Activated naive CD4-positive, alpha-beta T cell treated with Interleukin-2 at 50 U/mL for 16 hours (primary cell): ENCODE measurements at places on chromosomes 3 and 15.
A peak's percentile ranks its signal among the peaks of the same experiment; 100 is the strongest.

GRCh38 chr3:85342915-85343314, 384.1 kb downstream of the CADM2 start:
- DNase-seq: no peak

DNA sequence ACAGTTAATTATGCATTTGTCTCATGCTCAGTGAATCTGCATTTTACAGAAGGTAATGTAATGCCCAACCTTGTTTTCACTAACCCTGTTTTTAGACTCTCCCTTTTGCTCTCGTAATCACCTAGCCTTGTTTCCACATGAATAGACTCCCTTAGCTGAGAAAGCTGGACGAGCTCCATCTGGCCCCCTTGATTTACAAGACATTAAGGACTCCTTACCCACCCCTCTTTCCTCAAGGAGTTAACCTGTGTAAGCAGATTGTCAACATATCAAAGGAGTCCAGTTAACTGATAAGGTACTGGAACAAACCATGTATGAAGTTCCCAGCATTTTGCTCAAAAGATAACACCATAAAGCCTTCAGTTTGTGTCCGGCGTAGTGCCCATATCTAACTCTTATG, 99.6 kb downstream of the VPS8 start:
- DNase-seq: no peak

GRCh38 chr3:44963571-44964325, 12.2 kb downstream of the ZDHHC3 start:
- no peak for DNase-seq

DNA sequence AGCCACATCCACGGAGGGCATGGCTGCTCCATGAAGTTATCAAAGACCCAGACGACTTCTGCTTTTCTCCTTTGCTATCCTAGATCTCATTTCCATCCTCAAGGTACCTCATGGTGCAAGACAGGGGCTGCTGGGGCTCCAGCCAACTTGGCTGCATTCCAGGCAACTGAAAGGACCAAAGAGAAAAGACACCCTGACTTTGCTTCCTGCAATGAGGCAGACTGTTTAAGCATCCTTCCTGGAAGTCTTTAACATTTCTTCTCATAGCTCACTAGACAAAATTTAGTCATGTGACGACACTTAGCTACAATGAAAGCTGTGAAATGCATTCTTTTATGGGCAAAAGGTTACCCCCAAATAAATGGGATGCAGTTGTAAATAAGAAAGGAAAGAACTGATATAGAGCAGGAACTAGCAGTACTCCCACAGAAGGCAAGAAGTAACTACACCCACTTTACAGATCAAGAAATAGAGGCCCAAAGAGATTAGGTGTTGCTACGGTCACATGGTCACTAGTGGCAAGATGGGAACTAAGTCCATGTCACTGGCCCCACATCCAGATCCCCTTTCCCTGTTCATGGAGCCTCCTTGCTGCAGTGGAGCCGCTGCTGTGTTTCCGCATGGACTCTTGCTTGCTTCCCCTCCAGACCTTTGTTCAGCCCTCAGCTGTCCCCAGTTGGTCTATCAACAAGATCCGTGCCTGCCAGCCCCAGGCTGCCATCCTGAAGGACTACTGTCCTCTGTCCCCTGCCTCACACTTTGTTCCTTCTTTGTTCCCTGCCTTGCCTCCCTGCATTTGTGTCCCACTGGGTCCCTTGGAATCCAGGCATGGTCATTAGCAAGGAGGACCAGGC, 107.0 kb downstream of the XXYLT1 start:
- DNase-seq: no peak

DNA sequence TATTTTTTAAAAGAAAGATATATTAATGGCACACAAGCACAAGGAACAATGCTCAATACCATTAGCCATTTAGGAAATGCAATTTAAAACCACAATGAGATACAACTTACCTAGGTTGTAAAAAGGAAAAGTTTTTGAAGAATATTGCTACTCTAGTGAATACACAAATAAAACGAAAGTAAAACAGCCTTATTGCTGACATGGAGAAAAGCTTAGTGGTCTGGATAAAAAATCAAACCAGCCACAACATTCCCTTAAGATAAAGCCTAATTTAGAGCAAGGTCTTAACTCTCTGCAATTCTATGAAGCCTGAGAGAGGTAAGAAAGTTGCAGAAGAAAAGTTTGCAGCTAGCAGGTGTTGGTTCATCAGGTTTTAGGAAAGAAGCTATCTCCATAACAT, 892.7 kb upstream of the ALCAM start:
- DNase-seq: no peak

DNA sequence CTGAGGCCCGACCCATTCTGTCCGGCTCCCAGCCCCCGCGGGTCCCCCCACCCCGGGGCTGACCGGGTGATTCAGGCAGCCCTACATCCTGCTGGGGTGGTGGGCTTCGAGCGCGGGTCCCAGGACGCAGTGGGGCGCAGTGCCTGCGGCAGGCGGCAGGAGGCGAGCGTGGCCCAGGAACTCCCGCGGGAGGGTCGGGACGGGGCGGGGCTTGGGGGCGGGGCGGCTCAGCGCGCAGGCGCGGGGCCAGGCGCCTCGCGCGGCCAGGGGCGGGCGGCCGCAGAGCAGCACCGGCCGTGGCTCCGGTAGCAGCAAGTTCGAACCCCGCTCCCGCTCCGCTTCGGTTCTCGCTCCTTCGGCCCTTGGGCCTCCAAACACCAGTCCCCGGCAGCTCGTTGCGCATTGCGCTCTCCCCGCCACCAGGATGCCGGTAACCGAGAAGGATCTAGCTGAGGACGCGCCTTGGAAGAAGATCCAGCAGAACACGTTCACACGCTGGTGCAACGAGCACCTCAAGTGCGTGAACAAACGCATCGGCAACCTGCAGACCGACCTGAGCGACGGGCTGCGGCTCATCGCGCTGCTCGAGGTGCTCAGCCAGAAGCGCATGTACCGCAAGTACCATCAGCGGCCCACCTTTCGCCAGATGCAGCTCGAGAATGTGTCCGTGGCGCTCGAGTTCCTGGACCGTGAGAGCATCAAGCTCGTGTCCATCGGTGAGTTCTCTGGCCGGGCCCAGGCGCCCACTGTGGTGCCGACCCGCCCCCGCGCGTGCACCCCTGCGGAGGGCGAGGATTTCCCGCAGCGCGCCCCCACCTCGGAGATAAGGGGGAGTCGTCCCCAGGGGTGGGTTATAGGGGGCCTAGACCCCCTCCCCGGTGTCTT, at the start of gene FLNB:
FLNB (plus strand) TSS at position 282 of the 885 bp plus-strand sequence; CDS start at position 425, 143 bp downstream.
- DNase-seq: peak; percentile 77

DNA sequence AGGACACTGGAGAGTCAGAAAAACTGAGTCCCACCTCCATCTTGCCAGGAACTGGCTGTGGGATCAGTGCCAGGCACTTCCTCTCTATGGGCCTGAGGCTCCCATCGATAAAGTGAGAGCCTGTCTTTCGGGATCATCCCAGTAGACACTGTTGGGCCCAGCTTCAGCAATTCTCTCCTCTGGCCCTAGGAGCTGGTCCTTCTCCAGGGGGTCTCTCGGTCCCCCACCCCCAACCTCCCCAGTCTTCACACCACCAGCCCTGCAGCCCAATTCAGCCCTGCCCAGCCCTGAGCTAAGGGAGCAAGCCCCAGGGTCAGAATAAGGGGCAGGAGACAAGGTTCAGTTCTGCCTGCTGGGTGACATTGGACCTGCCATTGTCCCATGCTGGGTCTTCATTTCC, 4.5 kb upstream of the LCTL start:
- no peak for DNase-seq

DNA sequence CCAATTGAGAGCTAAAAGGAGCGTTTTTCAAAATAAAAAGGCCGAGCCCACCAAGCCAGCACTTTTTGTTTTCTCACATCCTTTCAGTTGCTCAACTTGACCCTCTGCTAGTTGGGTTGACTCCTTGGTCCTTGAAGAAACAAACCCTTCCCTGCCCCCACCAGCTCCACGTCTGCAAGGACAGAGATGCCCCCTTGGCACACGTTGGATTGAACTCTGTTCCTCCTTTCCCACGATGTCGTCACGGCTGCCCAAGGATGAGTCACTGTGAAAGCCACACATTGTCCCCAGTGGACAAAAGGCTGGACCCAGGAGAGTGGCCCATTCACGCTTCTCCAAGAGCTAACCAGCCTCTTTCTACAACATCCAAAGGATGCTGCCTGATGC, 43.0 kb upstream of the SPATA12 start:
- no peak for DNase-seq

DNA sequence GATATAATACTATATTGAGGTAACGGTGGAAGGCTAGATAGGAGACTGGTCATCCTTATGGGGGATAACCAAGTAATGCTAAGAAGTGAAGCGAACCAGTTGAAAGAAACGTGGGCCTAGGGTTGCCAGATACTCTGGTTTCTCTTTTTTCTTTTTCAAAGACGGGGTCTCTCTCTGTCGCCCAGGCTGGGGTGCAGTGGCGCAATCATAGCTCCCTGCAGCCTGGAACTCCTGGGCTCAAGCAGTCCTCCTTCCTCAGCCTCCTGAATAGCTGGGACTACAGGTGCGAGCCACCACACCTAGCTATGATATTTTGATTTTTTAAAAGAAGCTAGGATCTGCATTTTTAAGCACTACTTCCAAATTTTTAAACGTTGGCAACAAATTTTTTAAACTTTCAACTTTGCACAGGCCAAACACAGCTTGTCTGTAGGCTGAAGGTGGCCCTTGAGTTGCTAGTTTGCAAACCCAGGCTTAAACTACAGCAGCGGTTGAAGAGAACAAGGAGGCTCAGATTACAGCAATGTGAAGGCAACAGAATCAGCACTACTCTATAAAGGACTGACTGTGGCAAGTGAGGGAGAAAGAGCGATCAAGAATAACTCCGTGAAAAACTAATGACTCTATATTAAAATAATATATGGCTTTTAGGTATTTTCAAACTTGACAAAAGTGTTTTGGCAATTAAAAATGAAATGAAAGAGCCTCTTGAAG, 1.2 kb upstream of the RUBCN start:
- no peak for DNase-seq

GRCh38 chr15:99994849-99995248, 261.6 kb upstream of the LYSMD4 start:
- DNase-seq: no peak

- no peak for DNase-seq
These were observed 56.2 kb downstream of the ROPN1B start for GRCh38 chr3:126025116-126025729.

- DNase-seq: no peak
These were observed 22.9 kb upstream of the KIF23 start for GRCh38 chr15:69391046-69391757.

DNA sequence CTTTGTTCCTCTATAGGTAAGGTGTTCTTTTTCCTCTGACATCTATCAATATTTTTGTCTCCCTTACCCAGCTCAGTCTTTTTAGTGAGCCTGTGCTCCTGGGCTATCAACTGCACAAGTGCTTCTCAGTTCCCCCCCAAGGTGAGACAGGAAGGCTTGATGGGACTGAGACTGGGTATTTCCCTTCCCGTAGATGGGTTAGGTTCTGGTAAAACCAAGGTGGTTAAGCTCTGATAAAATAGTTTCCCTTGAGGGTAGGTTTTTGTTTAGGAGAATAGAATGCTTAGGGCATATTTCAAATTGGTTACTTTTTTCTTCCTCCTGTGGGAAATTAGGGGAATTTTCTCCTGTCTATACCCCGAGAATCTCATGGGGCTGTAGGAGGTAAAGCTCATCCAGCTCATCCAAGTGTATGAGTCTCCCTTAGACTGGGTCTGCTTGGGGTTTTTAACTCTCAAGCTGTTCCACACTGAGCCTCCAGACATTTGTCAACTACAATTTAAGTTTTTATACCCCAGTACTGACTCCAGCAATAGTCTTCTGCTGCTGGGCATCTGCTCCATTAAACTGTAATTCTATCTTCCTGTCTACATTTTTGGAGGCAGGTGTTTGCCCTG, 44.9 kb downstream of the OXSR1 start:
- no peak for DNase-seq

DNA sequence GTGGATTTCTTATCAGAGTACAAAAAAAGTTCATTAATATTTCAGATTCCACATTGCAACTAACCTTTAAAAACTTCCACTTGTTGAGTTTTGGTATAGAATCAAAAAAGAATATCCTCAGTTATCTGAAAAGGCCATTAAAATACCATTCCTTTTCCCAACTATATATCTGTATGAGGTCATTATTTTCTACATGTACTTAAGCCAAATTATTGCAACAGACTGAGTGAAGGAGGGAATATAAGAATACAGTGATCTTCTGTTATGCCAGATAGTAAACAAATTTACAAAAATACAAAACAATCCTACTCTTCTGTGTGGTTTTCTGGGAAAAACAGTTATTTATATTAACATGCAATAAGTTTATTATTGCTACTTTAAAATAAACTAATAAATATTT, 5.7 kb upstream of the GANC start:
- no peak for DNase-seq

DNA sequence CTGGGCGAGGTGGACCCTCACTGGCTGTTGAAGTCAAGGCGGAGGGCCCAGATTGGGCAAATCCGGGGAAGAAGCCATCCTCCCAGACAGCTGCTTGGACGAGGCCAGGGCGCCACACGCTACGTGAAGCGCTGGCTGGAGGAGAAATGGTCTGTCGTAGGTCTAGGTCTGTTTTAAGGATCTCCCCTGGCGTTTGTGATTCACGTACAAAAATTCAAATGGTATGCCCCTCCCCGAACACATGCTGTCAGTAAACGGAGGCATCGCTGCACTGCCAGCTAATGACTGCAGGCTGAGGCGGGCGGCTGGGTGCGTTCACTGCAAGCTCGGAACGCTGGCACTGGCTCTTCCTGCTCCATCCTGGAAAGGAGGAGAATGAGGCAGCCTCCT, 69.9 kb downstream of the EPHB3 start:
- no peak for DNase-seq

DNA sequence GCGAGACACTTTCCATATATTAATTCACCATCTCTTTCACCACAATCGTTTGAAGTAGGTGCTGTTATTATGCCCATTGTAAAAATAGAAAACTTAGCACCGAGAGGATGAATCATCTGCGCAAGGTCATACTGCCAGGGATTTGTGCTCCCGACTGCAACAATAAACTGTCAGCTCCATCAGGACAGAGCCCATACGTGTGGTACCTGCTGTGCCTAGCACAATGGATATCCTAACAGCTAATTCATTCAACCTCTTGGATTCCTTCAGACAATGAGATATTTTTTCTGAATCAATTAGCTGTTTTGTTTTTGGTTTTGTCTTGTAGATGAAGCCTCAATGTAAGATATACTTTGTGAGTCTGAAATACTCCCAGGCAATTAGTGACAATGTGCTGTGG, 32.3 kb upstream of the PROK2 start:
- DNase-seq: no peak

GRCh38 chr3:14403619-14404155, 1.3 kb downstream of the SLC6A6 start:
- no peak for DNase-seq

- peak; percentile 74 for DNase-seq
These were observed 21.4 kb upstream of the ZBED2 start for GRCh38 chr3:111616417-111617105.

- DNase-seq: peak; percentile 12
These were observed 31.5 kb upstream of the TFDP2 start for GRCh38 chr3:142180761-142181362.

- DNase-seq: no peak
These were observed 15.1 kb upstream of the SATB1 start for GRCh38 chr3:18440066-18440722.

- peak; percentile 18 for DNase-seq
These were observed 9.5 kb downstream of the PRKCD start for GRCh38 chr3:53170325-53171063.

- DNase-seq: no peak
These were observed 444.0 kb downstream of the MFSD1 start for GRCh38 chr3:159245871-159246270.

GRCh38 chr3:46102780-46103130, 75.5 kb upstream of the XCR1 start:
- no peak for DNase-seq

GRCh38 chr15:66698318-66698961, 3.6 kb upstream of the SMAD6 start:
- DNase-seq: no peak

GRCh38 chr3:111080413-111080812, 8.8 kb downstream of the NECTIN3 start:
- no peak for DNase-seq
